Brain (organoid and tissue), 16 donors: ENCODE measurements at places on chromosomes 12 and 14. TPM values are rescaled to one million over a fixed set of nuclear protein-coding genes. Genes with fewer than 3 reads are reported as not detected.

The SIX4 gene
- polyA plus RNA-seq, result 4.9 TPM

The RNF212B gene
- polyA plus RNA-seq, result not detected

The ATG101 gene
- polyA plus RNA-seq, result 52.5 TPM

The LMO3 gene
- polyA plus RNA-seq, result 34.7 TPM

The SUPT16H gene
- polyA plus RNA-seq, result 92.5 TPM

The CKAP4 gene
- 35.6 TPM for polyA plus RNA-seq

The TMEM253 gene
- 0.29 TPM for polyA plus RNA-seq

The KRT82 gene
- polyA plus RNA-seq, result not detected

The TSPAN11 gene
- polyA plus RNA-seq, result 5.6 TPM

The TAS2R46 gene
- polyA plus RNA-seq, result not detected

The KSR2 gene
- 3.0 TPM for polyA plus RNA-seq

The ANO2 gene
- 1.1 TPM for polyA plus RNA-seq

The KIF26A gene
- 15.3 TPM for polyA plus RNA-seq

The TSHR gene
- polyA plus RNA-seq, result 0.31 TPM

The OR6S1 gene
- polyA plus RNA-seq, result not detected

The PPFIA2 gene
- polyA plus RNA-seq, result 5.5 TPM

The SERPINA12 gene
- polyA plus RNA-seq, result not detected

The POTEM gene
- polyA plus RNA-seq, result not detected

The AMN gene
- 0.41 TPM for polyA plus RNA-seq

The PMCH gene
- not detected for polyA plus RNA-seq

The TMEM119 gene
- polyA plus RNA-seq, result 4.6 TPM

The KRT3 gene
- polyA plus RNA-seq, result not detected

The PTPN21 gene
- polyA plus RNA-seq, result 2.6 TPM

The HCAR1 gene
- polyA plus RNA-seq, result 1.2 TPM

The DUSP16 gene
- polyA plus RNA-seq, result 33.7 TPM

The KRT71 gene
- polyA plus RNA-seq, result not detected

The RIN3 gene
- polyA plus RNA-seq, result 4.5 TPM

The MYF5 gene
- not detected for polyA plus RNA-seq

The PLCZ1 gene
- not detected for polyA plus RNA-seq

The UBE3B gene
- 21.9 TPM for polyA plus RNA-seq

The C12orf54 gene
- not detected for polyA plus RNA-seq

The FAM181A gene
- 2.3 TPM for polyA plus RNA-seq

The TAS2R19 gene
- not detected for polyA plus RNA-seq

The RNASE7 gene
- polyA plus RNA-seq, result not detected

The COA8 gene
- 83.6 TPM for polyA plus RNA-seq

The POTEG gene
- not detected for polyA plus RNA-seq

The DNAI7 gene
- 0.70 TPM for polyA plus RNA-seq

The KLHDC1 gene
- polyA plus RNA-seq, result 2.0 TPM

The HOXC12 gene
- polyA plus RNA-seq, result not detected

The CNPY2 gene
- polyA plus RNA-seq, result 121 TPM

The GCH1 gene
- 32.2 TPM for polyA plus RNA-seq

The TCTN2 gene
- polyA plus RNA-seq, result 7.5 TPM

The ABCC9 gene
- polyA plus RNA-seq, result 1.2 TPM
